ENCODE measurements at places on chromosomes 5 and 9.
A peak's percentile ranks its signal among the peaks of the same experiment; 100 is the strongest.

DNA sequence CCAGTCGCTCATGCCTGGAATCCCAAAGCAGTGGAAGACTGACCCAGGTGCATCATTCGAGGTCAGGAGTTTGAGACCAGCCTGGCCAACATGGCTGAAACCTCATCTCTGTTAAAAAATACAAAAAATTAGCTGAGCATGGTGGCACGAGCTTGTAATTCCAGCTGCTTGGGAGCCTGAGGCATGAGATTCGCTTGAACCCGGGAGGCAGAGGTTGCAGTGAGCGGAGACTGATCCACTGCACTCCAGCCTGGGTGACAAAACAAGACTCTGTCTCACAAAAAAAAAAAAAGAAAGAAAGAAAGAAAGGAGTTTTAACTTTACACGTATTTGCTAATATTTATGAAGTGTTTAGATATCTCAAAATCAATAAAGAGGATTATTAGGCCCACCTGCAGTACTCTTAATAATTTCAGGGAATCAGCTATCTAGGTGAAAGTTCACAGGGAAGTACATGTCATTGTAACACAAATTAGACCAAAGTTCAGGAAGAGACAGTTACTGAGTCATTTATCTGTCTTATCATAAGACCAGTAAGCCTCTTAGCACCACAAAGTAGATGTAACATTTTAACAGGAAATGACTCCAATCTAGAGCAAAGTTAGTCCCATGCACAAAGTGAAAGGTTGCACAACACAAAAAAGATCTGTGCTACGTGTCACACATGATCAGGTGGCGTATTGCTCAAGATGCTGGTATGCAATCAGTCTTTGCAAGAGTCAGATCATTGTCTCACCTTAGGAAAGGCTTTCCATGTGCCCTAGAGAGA, 34.1 kb upstream of the PLIN2 start:
- DNase-seq: peak; percentile 77

- no peak for DNase-seq
These were observed 54.4 kb downstream of the HRH2 start for GRCh38 chr5:175712313-175712680.

- DNase-seq: no peak
These were observed 294.0 kb downstream of the SEC61B start for GRCh38 chr9:99515895-99516656.

GRCh38 chr9:133371261-133371711, 4.6 kb downstream of the SURF4 start:
- no peak for DNase-seq

DNA sequence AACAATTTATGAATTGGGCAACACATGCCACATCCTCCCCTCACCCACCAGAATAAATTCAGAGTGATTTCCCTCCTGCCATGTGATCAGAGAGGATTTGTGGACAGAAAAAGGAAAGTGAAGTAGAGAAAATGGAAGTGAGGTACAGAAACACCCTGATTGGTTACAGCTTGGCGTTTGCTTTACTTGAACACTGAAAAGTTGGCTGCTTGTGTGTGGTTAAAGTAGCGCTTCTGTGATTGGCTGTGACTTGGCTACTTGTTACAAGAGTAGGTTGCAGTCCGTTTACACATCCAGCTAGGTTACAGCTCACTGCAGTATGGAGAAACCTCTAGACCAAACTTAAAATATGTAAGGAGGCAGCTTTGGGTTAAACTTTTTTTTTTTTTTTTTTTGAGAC, 205.2 kb upstream of the ZNF608 start:
- no peak for DNase-seq
